Kidney (tissue), 22 donors: ENCODE measurements at places on chromosomes 7 and 10. TPM values are rescaled to one million over a fixed set of nuclear protein-coding genes. Genes with fewer than 3 reads are reported as not detected.
A peak's percentile ranks its signal among the peaks of the same experiment; 100 is the strongest.

GRCh38 chr10:57905010-57905409 is 362.7 kb downstream of the IPMK start:
- H3K27ac ChIP-seq, result no peak overlapping the region
- DNase-seq, result no peak
- H3K4me3 ChIP-seq, result no peak overlapping the region
- H3K27me3 ChIP-seq, result no peaks in the 10 kb centered on the region

- peak; percentile 55 for DNase-seq
- H3K4me3 ChIP-seq, result no peak overlapping the region
- H3K27ac ChIP-seq, result no peak overlapping the region
- H3K27me3 ChIP-seq, result peaks cover 5% of the 10 kb centered on the region
These were observed 5.1 kb downstream of the RASGEF1A start for GRCh38 chr10:43261578-43262396.

DNA sequence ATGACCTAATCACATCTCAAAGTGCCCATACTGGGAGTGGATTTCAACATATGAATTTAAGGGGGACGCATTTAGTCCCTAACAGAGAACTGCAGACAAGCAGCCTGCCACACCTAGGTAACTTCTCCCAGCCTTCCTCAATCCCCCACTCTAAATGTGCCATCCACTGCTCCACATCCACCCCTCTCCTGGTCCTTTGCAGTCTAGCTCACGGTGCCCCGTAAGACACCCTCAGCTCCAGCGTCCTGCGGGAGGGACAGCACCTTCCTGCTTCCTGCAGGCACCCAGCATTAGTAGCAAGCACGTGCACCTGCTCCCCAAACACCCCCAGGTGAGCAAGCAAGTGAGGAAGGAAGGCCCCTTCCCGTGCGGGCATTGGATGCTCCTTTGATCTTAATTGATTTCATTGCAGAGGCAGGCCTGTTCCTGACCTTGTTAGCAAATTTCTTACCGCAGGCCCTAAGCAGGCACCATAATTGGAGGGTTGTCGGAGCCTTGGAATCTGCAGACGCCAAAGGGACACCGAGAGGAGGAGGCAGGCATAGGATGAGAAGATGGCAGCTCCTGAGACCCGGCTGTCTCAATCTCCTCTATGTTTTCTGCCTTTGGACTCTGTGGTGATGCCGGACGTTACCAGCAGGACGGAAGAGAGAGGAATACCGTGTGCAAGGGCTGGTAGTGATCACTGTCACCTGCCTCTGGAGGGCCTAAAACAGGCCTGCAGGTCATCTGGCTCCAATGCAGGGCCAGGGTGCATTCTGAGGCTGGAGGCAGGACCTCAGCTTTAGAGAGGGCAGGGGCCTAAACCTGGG is 75.8 kb upstream of the CHST15 start:
- no peaks in the 10 kb centered on the region for H3K36me3 ChIP-seq
- H3K27ac ChIP-seq, result no peak overlapping the region

DNA sequence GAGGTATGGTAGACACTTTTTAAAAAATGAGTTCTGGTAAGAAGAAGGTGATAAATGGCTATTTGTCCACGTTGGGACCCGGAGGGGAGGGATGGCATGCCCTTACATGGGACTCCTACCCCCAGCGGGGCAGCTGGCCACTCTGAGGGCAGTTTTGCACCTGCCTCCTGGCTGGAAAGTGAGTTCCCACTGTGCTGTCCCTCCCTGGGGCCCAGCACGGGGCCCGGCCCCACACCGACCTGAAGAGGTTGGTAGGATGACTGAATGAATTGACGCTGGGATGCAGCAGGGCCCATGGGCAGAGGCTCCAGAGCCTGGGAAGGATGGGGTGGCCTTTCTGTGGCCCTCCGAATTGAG is 601 bp upstream of the AEBP1 start:
- peak; percentile 70 for DNase-seq
- no peaks in the 10 kb centered on the region for H3K36me3 ChIP-seq
- no peak overlapping the region for H3K4me3 ChIP-seq
- H3K4me1 ChIP-seq, result peaks cover 5% of the 10 kb centered on the region

LFNG gene
- 18.4 TPM for total RNA-seq

CPN1 gene
- total RNA-seq, result not detected

RSPH10B gene
- total RNA-seq, result 0.79 TPM

DLD gene
- total RNA-seq, result 78.6 TPM

LRIT1 gene
- not detected for total RNA-seq

FKBP6 gene
- 0.13 TPM for total RNA-seq
